ENCODE measurements at places on chromosomes 1 and 21.
A peak's percentile ranks its signal among the peaks of the same experiment; 100 is the strongest.

- DNase-seq: no peak
These were observed 96.4 kb downstream of the C1orf21 start for GRCh38 chr1:184483101-184483683.

DNA sequence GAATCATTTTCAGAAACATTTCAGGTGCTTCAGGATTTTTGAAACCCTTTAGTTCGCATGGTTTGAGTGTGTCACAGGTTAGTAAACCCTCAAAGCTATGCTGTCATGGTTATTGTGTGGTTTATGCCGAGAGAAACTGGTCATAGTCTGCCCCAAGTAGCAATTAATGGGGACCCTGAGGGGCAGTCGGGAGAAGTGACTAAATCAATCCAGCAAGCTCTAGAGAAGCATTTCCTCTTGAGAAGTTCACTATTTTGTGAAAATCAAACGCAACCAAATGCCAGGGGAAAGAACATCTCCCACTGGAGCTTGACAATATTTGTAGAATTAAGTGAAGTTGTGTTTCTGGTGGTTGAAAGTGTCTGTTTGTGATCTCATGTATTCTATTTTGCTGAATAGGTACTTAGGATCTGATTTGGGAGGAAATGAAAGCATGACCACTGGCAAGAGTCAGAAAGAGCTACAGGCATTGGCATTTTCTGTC, 63.0 kb upstream of the BACH1 start:
- no peak for DNase-seq

DNA sequence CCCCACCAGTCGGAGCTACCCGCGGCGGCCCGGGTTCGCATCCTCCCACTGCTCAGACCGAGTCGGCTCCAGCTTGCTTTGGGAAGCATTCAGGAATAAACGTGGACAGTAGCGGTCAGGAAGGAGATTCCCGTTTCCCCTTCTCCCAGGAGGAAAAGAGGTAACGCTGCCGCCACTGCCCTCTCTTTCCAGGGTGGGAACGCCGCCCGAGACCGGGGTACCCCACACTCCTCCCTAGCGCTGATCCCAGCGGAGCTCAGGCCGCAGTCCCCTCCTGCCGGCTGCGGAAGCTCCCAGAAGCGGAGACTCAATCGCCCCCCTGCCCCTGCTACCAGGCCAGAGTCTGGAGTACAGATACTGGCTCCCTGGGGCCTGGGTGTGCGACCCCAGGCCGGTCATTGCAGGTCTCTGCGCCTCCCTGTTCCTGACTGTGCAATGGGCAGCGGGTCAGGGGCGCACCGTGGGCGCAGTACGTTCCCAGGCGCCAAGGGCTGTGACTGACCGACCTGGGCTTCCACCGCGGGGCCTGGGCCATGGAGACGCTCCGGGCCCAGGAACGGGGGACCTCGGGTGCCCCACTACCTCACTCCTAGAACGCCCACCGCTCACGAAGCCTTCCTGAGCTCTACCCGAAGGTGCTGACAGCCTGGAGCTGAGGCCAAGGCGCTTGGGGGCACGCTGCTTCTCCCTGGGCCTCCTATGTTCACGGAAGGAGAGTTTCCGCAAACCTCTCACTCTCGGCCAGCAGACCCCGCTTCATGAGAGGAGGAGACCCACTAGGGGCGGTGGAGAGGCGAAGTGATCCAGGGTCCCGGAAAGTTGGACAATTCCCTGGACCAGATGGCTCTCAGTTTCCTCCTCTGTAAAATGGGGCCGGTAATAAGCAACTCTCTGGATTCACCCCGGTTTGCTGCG, 7.8 kb downstream of the DMRTA2 start:
- DNase-seq: no peak

- DNase-seq: no peak
These were observed 54.6 kb upstream of the SYT14 start for GRCh38 chr1:209883341-209883971.

DNA sequence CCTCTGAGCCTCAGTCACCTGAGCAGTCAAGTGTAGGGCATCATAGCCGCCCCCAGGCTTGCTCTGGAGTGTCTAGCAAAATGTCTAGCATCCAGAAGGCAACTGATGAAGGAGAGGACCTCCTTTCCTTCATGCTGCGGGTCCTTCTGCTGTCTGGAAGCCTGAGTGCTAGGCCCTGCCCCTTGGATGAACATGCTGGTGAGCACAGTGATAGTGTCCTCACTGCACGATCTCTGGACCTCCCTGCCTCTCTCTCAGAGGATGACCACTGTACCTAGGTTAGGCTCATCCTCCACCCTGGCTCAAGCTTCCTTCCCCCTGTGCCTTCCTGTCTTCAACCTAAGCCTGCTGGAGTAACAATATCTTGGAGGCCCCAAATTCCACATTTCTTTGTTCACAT, 128.6 kb downstream of the TENT5C start:
- DNase-seq: no peak

DNA sequence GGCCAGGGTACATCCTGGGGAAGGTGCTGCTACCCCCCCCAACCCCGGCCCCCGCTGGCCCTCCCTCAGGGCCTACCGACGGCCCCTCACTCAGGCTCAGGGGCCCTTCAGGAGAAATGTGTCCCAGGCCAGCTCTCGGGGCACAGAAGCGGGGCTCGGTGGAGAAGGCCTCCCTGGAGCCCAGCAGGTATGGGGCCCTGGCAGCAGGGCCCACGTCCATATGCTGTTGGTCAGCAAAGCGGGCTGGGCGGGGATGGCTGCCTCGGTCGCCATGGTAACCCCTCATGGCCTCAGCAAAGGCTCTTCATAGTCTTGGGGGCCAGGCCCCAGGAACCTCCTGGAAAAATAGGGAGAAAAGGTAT, 24.4 kb downstream of the DLGAP3 start:
- DNase-seq: no peak

DNA sequence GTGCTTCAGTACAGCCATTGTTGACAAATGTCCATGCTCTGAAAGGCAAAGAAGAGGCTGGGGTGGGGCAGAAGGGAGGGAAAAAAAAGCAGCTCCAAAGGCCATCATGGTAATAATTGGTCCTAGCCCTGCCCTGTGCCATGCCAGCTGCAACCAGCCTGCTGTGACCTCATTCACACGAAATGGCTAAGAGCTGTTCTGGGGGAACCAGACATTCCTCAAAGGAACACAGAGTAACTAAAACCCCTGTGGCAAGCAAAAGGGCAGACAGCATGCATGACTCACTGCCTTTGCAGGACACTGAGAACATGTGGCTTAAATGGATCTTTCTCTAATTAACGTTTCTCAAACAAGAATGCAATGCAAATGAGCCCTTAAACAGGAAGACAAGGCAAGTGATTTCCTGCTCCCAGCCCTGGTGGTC, 42.3 kb downstream of the STYXL2 start:
- no peak for DNase-seq

DNA sequence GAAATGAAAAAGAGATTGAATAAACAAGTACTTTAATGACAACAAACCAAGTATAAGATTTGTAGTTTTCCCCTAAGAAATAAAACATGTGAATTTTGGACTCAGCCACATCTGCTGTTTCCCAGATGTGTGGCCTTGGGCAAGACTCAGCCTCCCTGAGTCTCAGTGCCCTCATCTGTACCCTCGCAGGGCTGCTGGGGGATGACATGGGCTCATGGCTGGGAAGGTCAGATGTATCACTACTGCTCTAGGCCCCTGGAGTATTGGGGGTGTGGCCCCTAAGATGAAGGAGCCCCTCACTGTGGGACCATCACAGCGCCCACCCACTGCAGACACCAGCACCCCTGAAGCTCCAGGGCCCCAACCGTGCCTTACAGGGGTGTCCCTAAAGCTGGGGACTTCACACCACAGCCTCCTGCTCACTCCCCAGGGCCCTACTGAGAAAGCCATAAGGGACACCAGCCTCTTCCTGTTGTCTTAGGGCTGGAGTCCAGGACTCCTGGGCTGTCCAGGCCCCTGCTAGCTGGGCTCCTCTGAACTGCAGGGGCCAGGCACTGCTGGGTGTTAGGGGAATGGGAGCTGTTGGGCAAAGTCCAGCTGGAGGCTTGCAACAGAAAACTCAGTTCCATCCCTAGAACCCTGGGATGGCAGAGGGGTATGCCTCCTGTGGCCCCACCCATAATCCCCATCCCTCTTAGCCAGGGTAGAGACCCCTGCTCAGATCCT, 104.0 kb upstream of the WNT4 start:
- DNase-seq: no peak

- DNase-seq: no peak
These were observed 27.2 kb downstream of the NUAK2 start for GRCh38 chr1:205294175-205294917.

- no peak for DNase-seq
These were observed 159.8 kb downstream of the PBX1 start for GRCh38 chr1:164718821-164719220.

GRCh38 chr1:211643324-211644212, 31.9 kb downstream of the NEK2 start:
- DNase-seq: no peak

GRCh38 chr1:46757956-46758528, 39.1 kb upstream of the EFCAB14 start:
- DNase-seq: no peak

DNA sequence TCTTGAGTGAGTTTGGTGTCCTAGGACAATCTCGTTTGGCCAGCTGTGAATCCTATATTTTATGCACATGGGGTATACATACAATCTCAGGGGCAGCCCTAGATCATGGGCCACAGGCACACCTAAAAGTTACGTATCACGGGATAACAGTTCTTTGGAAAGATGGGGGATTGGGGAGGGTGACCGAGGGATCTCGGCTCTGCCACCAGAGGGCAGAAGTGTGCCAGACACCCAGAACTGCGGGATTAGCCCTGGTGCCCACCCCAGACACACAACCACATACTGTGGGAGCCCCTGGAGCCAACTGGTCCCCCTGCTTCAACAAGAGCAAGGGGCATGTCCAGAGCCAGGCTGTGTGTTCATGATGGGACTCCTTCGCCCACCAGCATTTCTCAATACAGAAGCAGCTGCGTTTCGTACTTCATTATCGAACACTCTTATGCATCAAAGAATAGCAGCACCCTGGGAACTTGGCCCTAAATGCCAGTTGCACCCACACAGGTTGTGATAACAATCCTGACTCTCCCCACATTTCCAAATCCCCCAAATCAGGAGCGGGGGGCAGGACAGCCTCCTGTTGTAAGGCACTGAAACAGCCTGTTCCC, 37.4 kb downstream of the TMCO4 start:
- DNase-seq: peak; percentile 12

- no peak for DNase-seq
These were observed 1.7 kb downstream of the S100B start for GRCh38 chr21:46603228-46603627.

DNA sequence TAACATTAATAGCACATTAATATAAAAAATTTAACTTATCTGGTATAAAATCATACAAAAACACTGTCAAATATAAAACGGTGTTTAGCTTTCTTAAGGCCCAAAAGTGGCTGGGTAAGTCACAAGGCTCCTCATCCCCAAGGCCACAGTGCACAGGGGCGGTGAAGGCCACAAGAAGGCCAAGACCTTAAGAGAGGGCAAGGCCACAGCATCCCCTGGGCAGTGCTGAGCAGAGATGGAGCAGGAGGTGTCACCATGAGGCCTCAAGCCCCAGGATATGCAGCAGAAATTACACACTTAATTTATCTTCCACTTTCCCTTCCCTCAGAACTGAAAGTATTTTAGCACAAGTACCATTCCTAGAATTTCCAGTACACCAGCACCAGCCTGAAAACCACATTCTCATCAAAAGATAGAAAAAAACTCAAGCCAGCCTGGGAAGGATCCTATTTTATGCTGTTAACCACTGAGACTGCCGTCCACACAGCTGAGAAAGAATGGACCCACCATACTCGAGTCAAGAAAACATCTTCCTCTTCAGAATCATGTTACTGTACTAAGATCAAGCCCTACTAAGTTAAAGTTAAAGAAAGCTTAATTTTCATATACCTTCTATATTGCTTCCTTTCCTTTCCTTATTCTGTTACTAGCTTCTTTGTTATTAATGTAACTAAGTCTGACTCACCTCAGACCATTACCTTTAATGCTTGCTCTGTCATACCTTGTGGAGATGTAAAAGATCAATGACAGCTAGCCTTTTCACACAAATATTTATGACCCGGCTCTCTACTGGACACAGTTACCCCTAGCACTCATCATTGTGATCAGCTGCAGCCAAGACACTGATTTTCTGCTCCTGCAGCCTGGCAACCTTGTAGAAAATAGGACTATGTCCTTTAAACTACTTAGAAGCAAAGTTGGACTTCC, 26.4 kb upstream of the FMO1 start:
- DNase-seq: no peak

DNA sequence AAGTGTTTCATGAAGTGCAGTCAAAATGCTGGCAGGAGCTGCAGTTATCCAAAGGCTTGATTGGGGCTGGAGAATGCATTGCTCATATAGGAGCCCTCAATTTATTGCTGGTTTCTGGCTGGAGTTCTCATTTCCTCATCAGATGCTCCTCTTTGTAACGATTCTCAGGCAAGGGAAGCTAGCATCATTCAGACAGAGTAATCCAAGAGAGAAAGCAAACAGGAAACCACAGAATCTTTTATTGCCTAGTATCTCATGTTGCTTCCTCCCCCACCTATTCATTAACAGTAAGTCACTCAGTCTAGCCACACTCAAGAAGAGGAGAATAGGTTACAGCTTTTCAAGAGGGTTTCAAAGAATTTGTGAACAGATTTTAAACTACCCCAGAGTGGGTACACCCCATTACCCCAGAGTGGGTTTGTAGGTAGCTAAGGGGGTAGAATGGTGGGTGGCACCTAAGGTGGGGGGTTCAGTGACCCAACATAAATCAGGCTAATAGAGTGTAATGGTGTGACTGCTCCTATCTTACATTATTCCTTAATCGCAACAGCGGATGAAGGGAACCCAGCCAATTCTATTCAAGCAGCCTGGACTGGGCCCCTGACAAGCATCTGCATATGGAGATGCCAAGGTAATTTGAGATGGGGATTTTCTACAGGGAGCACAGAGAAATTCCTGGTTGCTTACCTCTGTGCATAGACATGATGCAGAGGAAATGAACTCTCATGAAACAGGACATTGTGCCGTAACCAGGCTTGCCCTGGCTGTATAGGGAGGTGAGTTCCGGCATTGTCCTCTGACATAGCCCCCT, 67.1 kb downstream of the KCNJ15 start:
- DNase-seq: no peak

DNA sequence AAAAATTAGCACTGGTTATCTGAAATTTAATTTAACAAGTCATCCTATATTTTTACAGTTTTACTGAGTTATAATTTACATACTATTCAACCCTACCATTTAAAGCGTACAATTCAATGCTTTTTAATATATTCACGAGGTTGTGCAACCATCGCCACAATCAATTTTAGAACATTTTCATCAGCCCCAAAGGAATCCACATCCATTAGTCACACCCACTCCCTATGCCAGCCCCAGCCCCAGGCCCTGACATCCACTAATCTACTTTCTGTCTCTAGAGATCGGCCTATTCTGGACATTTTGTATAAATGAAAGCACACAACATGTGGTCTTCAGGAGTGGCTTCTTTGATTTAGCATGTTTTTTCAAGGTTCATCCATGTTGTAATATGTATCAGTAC, 134.7 kb downstream of the PSMG1 start:
- DNase-seq: no peak

- DNase-seq: no peak
These were observed 585.7 kb downstream of the LMO4 start for GRCh38 chr1:87914396-87914795.

GRCh38 chr21:36096398-36097290, 26.8 kb downstream of the CBR1 start:
- no peak for DNase-seq

Measured in stimulated activated CD4-positive, alpha-beta T cell treated with anti-CD3 and anti-CD28 coated beads, Interleukin-15, amount 100 ng/mL, for 1 hour (primary cell).